Left colon (tissue), 2 donors: ENCODE measurements at places on chromosomes 2 and 18.

DNA sequence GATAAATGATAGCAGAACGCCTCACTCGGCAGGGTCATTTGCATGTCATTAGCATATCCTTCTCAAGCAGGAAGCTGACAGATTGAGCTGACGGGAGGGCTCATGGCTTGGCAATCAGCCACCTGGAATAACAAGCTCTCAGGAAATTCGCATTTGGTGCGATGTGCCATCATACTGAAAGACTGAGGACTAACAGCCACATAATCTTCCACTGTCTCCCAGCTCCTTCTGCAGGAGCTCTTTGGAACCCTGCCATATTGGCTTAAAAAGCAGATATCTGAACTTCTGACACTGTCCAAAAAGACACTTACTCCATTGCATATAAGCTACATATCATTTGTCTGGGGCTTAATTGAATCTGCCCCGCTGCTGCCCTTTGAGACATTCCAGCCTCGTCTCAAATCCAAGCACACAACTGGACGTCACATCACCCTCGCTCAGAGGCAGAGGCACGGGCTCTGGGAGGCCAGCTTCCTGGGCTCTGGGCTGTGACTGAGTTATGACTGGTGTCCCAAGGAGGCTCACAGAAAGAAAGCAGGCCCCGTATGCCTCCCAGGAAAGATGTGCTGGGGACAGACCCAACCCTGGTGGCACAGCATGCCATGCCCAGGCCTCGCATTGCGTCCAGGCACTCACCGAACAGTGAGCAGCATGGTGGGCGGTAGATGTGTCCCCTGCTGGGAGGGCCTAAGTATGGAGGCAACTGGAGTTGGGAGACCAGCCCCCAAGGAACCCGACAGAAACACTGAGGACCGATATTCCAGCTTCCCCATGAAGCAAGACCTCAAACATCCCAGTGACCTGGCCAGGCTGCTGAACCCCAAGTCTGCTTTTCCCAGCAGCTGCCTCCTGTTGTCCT, 228.0 kb downstream of the ATAD2B start:
- no peak for DNase-seq

GRCh38 chr2:180763263-180763989, 217.0 kb upstream of the UBE2E3 start:
- DNase-seq: no peak

DNA sequence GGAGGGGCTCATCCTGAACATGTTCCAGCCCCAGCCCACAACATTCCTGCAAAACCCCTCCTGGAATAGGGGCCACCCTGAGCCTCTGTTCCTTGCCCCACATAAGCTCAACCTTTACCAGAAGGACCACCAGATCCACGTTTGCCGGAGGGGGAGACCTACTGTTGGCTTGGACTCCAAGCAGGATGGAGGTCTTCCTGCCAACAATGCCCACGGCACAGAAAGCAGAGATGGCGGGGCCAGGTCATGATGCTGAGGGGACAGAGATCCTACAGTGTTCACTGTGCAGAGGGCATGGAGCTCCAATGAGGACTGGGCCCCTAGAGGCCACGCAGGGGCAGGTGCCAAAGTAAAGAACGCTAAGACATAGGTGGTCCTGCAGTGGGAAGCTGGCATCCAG, 98.5 kb upstream of the RAB6C start:
- DNase-seq: no peak

GRCh38 chr2:146209842-146210275, 1635.0 kb upstream of the ACVR2A start:
- no peak for DNase-seq

DNA sequence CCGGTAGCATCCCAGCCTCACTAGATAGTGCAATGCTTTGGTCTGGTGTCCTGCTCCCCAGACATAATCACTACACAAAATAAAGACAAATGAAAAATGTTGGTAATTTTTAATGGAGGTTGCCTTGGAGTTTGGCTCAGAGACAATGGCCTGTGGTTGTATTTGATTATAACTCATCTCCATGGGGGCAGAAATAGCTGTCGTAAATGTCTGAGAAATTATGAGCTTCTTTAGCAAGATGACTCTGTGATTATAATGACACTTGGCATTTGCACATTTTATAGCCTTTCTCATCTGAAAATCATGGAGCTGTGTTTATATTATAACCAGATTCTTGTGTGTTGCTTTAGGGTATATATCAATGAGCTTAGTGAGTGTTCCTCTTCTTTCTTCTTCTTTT, 1779.7 kb upstream of the CELF4 start:
- no peak for DNase-seq
